T-helper 2 cell treated with Interferon-gamma antibody and Interleukin-4, amounts not matched to agents 5 μg/mL and 100 μg/mL, for 36 hours (primary cell): ENCODE measurements at places on chromosomes 16 and 17.

- DNase-seq = no peak
Measured at GRCh38 chr17:19933628-19934027, 44.0 kb downstream of the AKAP10 start.

DNA sequence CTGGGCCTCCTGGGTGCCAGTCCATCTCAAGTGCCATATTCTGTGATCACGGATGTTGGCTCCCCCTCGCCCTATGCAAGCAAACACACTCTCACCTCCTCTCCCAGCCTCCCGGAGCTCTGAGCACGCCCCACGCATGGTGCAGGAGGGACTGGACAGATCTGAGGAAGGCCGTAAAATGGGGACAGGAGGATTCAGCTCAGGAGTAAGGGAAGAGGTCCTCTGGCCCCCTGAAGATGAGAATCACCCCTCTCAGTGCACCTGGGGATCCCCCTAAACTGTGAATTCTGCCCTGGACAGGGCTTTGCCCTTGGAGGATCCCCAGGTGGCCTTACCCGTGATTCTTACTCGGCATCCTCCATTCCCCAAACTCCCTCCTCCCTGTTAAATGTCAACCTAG, 15.6 kb downstream of the TMEM186 start:
- DNase-seq = no peak

- no peak for DNase-seq
Measured at GRCh38 chr17:21282231-21282630, 2.3 kb upstream of the MAP2K3 start.

GRCh38 chr17:17326275-17326875, 23.2 kb downstream of the NT5M start:
- no peak for DNase-seq

GRCh38 chr17:81918832-81919545, 1.0 kb upstream of the SIRT7 start:
- DNase-seq = no peak

DNA sequence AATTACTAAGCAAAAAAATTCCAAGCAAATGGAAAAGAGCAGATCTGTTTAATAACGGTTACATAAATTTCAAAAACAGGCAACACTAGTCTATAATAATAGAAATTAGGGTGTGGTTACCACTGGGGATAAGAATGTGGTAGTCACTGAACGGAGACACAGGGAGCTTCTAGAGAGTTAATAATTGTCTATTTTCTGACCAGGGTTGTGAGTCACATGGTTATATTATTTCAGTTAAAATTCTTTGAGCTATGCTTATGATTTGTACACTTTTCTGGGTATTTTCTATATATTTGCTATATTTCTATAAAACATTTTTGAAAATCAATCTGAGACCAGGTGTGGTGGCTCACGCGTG, 433.9 kb upstream of the MAF start:
- no peak for DNase-seq

DNA sequence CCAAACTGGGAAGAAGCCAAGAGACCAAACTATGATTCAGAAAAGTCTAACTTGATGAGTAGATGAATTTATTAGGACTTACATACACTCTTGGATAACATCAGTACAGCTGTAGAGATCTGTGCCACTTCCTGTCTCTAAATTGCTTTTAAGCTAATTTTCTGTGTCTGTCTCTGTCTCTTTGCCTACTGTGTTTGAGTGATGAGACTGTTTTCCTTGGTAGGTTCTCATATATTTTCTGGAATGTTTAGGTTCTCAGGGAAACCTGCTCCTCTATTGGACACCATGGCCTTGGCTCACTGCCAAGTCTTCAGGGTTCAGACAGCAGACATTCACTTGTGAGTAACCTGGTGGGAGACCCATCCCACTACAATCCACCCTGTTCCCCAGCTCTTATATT, 103.5 kb upstream of the KIF2B start:
- no peak for DNase-seq

GRCh38 chr17:64355536-64356303, 34.9 kb downstream of the PECAM1 start:
- DNase-seq = no peak

GRCh38 chr17:75518201-75518600, 1.9 kb downstream of the TSEN54 start:
- DNase-seq = peak; percentile 60

DNA sequence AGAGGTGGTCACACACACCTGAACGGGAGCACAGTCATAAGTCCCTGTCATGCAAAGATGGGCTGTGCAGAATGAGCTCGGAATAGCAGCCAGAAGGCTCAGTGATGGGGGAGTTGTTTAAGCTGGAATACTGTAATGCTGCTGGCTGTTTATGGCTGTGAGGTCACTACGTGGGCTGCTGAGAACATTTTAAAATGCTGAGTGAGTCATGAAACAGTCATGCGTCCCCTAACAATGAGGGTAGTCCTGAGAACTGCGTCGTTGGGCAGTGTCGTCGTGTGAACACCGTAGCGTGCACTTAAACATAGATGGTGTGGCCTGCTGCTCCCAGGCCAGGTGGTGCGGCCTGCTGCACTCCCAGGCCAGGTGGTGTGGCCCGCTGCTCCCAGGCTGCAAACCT, 39.7 kb downstream of the TBCD start:
- DNase-seq = no peak

DNA sequence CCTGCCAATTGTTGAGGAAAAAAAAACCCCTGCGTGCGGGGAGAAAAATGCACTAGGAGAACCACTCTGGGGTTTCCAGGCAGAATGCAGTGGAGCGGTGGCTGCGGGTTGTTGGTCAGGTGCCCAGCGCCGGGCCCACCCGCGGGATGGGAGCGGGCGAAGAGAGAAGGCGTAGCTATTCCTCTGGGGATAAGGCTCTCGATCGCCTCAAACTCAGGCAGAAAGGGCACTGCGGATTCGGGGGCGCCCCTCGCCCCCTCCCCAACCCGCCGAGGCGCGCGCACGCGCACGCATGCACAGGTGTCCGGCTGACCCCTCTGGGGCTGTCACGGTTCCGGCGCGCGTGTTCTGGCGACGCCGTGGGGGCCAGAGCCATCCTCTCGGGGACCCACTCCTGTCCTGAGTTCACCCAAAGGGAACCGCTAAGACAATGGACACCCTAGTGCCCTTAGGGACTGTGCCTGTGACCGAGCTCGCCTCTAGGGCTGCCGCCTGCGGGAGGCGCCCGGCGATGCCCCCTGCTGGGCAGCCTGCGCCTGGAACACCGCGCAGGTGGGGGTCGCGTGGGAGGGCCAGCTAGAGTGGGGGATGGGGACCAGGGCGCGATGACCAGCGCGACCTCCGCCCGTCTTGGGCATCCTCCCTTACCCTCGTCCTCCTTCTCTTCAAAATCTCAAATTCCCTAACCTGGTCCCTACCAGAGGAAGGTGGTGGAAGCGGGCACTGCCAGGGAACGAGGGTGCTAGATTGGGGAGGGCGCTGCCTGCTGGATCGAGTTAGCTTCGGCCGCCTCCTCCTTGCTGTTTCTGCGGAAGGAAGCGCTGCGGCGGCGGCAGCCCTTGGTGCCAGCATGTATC, 14.4 kb upstream of the CBX8 start:
- no peak for DNase-seq

DNA sequence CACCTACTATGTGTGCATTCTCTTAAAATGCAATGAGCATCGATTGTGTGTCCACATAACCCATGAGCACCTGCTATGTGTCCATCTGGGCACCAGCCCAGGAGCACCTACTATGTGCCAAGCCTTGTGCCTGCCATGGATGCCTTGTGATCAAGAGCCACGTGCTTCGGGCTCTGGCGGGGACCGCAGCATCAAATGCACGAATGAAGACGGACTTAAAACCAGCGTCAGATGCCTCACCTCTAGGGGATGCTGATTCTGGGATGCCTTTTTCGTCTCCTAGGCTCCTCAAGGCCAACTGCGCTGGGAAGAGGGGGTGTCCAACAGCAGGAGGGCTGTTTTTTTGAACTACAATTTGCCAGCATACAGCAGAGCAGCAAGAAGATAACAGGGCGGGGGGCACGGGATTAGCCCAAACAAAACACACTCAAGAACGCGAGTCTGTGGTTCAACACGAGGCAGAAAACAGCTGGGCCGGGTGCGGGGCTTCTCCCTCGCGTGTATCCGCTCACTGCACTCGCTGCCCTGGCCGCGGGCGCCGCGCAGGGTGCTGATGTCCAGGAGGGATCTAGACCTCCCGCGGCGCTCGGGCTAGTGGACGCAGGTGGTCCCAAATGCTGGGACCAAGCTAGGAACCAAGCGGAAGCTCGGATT, 1.2 kb upstream of the GLIS2 start:
- no peak for DNase-seq

DNA sequence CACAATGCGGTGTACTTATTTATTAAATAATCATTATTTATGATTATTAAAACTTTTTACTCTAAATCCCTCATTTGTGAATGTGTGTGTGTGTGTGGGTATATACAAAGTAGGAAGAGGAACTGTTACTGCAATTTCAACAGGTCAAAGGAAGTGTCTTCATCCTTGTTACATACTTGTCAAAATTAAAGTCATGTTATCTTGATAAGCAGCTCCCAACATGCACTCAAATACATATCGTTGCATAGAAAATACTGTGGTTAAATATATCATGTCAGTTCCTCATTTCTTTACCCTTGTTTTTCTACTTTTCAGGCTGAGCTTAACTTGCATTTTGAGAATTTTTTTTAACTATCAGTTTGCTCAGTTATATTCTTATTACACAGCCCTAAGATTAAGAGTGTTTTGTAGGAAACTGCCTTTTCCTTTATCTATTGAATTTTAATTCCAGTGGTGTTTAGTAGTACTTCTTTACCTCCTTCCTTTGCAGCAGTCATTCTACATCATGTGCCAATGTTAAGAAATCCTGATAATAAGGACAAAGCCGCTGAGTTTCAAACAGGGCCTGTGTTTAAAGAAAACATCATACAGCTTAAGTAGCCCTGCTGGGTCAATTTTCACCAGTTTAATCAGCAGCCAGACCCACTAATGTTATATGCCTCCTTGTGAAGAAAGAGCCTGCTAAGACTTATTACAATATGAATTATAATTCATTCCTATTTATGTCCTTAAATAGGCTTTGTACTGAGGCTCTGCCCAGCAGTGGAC, 7.2 kb downstream of the EFCAB5 start:
- no peak for DNase-seq

DNA sequence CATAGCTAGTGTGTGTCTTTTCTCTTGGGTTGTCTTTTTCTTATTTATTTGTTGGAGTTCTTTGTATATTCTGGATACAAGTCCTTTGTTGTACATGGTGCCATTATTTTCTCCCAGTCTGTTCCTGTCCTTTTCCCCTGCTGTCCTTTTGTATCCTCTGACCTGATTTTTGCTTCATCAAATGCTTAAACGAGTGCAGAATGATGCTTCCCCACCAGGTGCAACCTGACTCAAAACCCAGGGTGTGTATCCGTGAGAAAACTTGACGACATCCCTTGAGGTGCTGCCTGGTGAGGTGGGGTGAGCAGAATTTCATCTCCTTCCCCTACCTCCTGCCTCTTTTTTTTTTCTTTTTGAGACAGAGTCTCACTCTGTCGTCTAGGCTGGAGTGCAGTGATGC, 88.6 kb downstream of the NTN1 start:
- DNase-seq = no peak

DNA sequence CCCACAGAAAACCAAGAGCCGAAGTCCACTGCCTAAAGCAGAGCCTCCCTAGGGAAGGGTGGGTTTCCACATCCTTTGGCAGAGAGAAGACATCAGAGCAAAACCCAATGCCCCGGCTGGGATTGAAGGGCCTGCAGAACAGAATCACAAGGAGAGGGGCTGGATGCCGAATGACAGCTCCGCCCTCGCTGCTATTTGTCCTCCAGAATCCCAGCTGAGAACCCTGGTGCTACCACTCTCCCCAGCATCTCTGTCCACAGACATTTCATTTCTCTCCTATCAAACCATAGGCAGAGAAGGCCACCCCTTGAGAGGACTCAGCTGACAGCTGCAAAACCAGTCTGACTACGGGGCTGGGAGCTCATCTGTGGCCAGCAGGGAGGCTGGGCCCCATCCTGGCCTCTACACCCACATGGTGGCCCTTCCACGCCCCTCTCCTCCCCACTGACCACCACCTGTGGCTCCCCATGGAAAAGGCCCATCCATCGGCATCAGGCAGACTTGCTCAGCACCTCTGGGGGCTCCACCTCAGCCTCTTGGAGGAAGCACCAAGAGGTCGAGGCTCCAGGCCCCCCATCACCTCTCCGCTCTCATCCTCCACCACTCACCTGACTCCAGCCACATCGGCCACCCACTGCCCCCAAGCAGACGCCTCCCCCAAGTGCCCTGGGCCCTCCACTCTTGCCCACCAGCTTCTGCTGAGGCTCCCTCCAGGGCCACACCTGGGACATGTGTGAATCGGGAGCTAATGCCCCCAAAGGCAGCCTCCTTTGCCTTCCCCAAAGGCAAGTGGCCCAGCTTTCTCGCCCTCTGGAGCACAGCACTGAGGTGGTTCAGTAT, 288.5 kb downstream of the C16orf95 start:
- DNase-seq = no peak

DNA sequence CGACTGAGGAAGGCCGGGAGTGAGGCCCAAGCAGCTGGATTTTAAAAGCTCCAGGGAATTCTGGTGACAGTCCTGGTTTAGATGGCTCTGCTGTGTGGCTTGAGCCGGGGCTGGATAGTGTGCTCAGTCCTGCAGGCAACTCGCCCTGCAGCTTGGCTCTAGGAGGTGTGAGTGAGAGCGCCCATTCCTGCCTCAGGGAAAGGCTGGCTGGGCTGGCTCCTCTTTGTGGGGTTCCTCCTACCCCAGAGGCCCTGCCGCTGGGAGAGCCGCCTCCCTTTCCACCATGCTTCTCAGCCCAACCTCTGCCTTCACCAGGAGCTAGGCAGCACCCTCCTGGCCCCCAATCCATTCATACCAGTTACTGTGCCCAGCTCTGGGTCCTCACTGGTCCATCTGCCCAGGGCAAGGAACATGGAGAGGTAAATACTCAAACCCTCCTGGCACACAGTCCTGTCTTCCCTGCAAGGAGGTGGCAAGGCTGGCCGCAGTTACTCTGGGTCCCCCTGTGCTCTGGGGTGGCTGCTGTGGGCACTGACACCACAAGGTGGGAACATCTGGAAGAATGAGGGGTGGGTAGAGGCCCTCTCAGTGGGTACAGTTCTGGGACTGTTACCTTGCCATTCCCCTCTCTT, 47.1 kb downstream of the VAC14 start:
- DNase-seq = no peak

GRCh38 chr16:8493972-8494371, 96.3 kb downstream of the TMEM114 start:
- DNase-seq = no peak

- no peak for DNase-seq
Measured at GRCh38 chr17:72700226-72700625, 392.3 kb downstream of the SLC39A11 start.

- DNase-seq = no peak
Measured at GRCh38 chr17:36153895-36154610, 22.4 kb downstream of the TBC1D3B start.

DNA sequence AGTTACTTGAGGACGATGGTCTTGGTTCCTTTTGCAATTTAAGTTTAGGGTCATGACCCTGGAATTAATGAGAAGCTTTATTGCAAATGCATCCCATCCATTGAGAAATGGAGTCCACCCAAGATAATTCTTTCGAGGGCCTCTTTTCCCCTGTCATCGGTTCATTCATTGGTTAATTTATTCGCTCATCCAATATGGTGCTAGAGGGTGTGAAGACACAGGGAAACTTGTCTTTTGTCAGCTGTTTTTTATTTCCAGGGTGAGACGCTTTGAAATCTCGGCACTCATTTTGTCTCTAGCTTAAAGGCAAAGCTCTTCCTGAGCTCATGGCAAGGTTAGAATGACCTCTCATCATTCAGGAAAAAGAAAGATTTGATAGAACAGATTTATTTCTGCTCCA, 464.2 kb upstream of the EEF2KMT start:
- DNase-seq = no peak
